ENCODE measurements at places on chromosomes 6 and 20.

DNA sequence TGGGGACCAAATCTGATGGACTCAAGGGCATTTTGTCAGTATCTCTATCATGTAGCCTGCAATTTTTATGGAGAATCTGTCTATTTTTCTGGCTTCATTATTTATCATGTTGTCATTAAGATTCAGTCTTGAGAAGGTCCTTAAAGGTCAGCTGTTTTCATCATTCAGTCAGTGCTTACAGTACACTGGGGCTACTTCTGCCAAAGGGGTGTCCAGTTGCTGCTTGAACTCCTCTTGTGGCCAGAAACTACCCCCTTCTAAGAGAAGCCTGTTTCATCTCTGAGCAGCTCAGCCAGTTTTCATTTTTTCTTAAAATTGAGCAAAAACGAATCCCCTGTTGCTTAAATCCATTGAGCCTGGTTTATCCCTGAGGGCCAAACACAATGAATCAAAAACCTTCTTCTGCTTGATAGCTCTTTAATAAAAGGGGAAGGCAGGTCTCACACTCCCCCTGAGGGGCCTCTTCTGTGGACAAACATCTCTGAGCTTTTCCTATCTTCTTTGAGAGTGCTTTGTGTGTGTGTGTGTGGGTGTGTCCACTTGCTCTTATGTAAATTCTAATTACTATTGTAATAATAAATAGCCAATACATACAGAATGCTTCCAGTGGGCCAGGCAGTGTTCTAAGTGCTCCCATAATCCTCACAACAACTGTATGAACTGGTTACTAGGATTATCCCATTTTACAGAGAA is 172.2 kb downstream of the PLCB1 start:
- DNase-seq, result no peak

DNA sequence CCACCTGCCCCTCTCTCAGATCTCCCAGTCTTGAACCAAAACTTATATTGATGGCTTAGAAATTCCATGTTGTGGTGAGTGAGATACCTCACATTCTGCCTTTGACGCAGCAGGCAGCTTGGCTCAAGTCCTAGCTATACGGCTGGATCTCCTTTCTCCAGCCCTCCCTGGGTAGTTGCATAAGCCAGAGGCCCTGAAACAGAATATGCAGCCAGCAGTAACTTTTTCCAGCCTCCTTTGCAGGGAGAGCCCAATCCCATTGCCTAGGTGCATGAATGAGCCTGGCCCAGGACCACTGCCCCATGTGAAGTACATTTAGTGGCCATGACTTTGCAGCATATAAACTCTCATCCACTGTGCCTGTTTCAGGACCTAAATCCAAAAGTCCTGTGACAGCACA is 202.2 kb upstream of the CDYL start:
- no peak for DNase-seq

DNA sequence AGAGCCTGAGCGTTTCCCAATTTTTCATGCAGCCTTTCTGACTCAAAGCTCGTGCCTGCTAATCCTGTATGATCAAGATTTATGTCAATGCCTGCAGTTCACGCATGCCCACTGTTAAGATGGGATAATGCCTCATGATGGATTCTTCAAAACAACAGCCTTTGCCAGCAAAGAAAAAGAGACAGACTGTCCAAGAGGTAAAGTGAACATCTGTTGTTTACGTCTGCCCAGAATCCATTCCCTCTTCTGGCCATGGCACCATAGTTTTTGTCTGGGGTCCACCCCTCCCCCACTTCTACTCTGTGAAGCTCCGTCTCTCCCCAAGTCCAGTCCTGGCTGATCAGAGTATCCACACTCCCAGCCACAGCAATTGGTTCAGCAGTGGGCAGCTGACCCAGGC is 91.9 kb upstream of the EYA2 start:
- DNase-seq, result no peak

DNA sequence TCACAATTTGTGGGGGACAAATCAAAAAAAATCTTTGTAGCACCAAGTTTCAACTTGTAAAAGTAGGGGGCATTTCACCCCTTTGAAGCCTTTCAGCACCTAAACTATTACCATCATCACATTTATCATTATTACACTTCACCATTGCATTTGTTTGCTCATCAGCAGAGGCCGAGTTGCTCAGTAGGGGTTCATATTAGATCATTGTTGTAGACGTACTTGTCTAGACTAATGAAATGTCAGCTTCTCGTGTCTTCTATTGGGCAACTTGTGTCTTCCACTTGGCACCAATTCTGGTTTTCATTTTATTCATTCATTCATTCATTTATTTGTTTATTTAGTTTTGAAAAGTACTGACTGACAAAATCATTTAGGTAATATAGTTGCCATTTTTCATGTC is 338.3 kb upstream of the KCNQ5 start:
- DNase-seq, result no peak

DNA sequence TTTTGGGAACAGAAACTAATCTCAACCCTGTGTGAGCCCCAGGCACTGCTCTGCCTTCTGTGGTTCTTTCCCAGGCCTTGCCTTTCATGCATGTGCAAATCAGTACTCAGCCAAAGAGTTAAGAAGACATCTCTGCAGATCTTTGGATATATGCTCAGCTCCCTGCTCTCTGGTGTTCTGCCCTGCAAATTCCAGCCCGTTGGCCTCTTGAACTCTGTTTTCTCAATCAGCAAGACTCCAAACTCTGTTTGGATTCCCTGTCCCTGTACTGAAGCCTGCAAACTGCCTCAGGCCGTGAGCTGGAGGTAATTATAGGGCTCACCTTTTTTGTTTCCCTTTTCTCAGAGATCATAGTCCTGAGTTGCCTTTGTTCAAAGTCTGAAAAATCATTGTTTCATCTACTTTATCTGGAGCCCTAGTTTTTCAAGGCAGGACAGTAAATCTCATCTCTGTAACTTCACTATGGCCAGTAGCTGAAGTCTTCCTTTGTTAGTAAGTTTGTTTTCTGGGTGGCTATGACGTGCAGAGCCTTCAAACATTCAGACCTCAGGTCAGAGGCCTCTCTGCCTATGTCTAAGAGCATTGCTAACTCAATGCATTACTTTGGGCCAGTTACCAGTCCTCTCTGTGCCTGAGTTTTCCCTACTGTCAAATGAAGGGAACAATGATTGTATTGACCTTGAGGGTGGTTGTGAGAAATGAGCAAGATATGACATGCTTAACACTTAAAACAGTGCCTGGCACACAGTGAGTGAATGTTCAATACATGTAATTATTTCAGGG is 15.9 kb upstream of the MDFI start:
- DNase-seq, result no peak

DNA sequence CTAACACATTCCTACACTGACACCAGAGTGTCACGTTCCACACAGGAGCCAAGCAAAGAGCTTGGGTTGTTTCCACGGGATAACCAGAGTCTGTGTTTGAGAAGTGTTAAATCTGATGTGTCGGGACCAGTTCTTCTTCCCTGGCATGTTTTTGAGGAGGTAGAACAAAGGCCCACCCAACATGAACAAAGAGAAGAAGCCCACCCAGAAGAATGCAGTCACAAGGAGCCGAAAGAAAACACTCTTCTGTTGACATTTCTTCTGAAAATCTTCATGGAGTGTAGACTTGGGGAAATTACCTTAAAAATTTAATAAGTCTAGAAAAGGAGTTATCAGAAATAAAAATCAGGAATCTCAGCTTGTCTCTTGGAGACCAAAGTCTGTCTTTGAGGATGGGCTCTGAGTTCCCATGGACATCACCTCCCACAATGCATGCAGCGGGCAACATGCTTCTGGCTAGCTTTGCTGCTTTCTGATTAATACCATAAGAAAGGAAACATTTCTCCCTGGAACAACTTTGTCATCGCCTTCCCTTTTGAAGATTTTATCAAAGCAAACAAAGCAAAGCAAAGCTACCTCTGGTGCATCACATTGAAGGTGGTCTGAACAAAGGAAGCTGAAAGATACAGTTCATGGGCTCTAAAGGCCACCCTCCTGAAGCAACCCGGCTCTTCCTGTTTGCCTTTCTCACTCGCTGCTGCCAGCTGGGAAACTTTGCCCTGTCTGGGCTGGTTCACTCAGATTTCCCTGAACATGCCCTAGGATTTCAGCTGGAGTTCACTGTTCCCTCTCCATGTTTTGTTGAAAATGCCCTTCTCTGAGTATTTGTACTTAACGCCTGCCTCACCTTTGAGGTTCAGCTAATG is 448.1 kb downstream of the KIF16B start:
- DNase-seq, result no peak

- no peak for DNase-seq
Observed at GRCh38 chr20:58810116-58810878, 40.4 kb downstream of the GNAS-AS1 start.

DNA sequence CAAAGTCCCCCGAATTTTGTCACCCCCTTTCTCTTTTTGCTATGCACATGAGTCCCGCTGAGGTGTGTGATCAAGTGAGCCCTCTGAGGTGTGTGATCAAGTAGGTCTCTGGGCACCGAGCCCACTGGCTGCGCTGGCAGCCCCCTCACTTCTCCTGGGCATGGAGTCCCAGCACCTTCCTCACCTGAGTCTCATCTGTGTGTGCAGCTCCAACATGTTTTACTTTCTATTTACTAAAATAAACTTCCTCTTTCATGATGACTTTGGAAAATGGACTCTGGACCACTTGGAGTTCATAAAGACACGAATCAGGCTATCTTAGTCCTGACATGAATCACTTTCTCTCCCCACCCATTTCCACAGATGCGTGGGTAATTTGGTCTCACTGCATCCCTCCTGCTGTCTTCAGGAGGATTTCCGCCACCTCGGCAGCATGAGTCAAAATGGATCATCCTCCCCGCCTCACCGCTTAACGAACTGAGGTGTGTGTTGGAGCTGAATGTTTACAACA is 39.8 kb downstream of the PRDM1 start:
- peak; percentile 27 for DNase-seq

- DNase-seq, result no peak
Observed at GRCh38 chr20:3697588-3698305, 14.7 kb downstream of the SIGLEC1 start.

Measured in effector memory CD8-positive, alpha-beta T cell (primary cell).